CMK (cell line): ENCODE measurements at places on chromosomes 16 and 17.

GRCh38 chr16:71811261-71811803 is 2.7 kb upstream of the AP1G1 start:
- DNase-seq: no peak

- no peak for DNase-seq
Observed at GRCh38 chr17:28719021-28719433, 758 bp upstream of the RPL23A start.

DNA sequence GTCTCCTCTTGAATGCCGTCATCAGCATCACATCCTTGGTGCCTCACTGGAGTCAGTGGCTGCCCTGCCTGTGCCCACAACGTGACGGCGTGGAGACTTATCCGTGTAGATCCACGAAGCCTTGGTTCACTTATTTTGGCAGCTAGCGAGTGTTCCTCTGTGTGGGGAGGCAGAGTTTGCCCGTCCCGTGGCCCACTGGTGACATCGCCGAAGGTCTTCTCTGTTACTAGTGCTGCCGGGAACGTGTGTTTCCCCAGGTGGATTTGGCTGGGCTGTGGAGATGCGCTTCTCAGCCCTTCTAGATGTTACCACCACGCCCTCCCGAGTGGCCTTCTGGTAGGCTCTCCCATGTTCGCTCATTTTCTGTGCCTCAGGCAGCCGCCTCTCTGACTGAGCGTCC is 169.6 kb downstream of the SEC14L1 start:
- no peak for DNase-seq

DNA sequence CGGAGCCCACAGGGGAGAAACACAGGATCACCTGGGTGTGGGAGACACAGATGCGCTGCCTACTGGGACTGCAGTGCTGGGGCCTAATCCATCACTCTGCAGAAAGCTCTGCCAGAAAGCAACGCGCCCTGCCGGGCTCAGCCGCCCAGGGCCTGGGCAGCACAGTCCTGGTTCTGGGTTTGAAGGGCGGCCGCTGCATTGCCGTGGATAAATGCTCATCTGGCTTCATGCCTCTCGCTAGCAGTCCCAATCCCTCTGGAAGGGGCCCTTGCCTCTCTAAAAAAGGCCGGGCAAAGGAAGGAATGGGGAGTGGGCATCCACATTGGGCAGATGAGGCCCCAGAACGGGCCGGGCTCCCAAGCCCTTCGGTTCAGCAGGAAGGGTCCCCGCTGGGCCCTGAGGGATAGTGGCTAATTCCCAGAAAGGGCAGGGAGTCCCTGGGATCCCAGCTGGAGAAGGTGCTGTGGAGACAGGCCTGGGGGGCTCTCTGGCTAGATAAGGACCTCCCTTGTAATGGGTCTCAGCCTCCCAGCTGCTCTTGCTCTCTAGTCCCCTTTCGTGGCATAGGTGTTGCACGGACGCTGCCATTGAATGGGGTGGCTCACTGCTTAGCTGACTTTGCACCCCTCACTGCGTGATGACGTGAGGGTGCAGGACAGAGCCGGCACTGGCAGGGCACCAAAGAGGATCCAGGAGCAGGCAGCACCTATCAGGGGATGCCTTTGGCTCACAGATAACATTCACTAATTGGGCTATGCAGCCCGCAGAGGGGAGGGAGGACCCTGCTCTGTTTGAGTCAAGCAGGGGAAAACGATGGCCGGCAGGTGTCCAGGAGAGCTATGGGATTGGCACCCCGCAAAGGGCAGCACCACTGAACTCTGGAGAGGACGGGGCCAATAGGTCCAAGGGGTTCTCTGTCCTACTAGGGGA is 88.6 kb downstream of the PGS1 start:
- no peak for DNase-seq

DNA sequence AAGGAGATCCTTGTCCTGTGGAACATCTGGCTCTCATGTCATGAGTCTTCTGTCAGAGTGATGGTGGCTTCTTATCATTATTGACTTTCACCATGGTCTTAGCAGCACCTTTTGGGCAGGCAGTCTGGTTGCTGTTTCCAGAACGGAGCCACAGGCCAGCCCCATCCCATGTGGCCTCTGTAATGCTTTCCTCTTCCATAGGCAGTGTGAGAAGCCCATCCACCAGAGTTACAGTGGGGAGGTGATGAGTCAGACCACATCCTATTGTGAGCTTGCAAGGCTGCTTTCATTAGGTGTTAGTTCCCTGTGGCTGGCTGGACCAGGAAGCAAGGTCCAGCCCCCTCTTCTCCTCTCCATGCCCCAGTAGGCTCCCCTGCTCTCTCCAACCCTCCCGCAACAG is 30.8 kb upstream of the SPACA3 start:
- peak; percentile 53 for DNase-seq

- DNase-seq: no peak
Observed at GRCh38 chr17:12599186-12599920, 66.3 kb upstream of the MYOCD start.

DNA sequence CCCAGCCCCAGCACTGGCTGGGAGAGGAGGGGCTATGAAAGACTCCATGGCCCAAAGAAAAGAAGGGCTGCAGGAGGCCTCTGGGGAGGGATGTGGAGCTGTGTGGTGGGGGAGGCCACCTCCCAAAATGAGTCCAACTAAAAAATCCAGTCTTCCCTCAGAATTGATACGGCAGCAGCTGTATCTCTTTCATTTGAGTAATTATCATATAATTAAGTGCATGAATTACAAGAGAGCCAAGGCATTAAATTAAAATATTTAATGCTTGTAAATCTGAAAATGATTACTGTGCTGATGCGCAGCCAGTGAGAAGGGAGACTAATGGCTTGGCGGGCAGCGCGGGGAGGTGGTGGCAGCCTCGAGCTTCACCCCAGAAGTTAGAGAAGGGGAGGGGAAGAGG is 192.8 kb downstream of the C16orf78 start:
- DNase-seq: no peak

- no peak for DNase-seq
Observed at GRCh38 chr16:74757349-74757748, 17.3 kb downstream of the FA2H start.

DNA sequence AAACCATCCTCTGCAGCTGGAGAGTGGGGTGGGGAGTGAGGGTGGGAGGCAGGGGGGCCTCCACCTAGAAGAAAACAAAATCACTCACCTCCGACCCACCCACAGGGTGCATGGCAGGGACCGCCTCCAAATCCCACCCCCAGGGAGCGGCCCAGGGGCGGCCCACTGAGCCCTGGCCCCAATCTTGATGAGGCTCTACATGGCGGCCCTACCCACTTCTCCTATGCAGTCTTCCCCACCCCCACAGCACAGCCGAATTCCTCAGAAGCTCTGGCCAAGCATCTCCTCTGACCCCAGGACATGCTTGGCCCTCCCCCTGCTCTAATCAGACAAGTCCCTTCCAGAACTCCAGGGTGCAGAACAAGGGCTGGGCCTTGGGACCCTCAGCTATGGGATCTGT is 18.2 kb upstream of the FASN start:
- DNase-seq: no peak
